ENCODE measurements at places on chromosomes 5 and 9.

GRCh38 chr5:131794586-131794985 is 2.2 kb downstream of the FNIP1 start:
- no peak for DNase-seq

- no peak for DNase-seq
Measured at GRCh38 chr5:74421377-74421776, 219.2 kb downstream of the ENC1 start.

DNA sequence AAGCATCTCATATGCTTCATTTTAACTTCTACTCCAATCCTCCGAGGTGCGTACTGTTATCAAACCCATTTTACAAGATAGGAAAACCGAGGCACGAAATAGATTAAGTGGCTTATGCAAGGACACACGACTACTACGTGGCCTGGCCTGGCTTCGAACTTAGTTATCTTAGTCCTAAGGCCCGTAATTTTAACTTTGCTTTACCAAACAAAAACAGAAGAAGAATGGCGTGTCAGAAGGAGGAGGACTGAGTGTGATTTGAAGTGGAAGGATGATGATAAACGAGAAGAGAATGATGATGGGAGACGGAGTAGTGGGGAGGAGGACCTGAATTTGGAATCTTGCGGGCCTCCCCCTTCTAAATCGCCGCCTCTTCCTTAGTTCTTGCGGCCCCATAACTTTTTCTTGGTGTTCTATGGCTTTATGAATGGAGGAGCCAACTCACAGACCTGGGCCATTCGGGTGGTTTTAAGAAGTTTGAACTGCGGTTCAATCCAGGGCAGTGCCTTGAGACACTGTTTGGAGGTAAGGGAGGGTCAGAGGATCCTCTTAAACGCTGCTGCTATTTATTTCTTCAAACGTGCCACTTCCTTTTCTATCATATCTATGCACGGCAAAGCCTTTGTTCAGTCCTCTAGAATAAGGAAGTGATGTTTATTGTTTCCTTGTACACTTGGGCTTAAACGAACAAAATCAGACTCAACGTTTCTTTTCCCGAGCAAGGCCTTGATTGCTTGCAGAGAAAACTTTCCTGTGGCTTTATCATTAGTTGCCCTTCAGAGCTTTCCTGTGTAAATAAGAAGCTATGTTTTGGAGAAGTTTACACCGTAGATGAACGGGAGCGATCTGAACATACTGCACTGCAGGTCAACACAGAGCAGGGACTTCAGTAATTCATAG is 795 bp downstream of the CNOT8 start:
- no peak for DNase-seq

DNA sequence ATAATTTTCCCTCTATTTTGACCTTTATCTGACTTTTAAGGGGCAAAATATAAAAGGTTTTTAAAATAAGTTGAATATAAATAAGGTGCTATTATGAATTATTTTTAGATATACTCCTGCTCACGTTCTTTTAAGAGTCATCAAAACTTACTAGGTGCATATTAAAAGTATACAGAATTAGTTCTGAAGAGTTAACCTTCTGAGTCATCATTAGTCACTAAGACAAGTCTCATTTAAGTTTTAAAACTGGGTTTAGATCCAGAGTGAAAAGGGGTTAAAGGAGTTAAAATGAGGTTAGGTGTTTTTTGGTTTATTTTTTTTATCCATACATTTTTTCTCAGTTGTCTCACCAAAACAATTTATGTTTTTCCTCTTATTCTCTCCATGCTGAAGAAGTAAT is 41.7 kb downstream of the SMIM15 start:
- no peak for DNase-seq

GRCh38 chr5:168114444-168115017 is 176.9 kb upstream of the WWC1 start:
- peak; percentile 66 for DNase-seq

GRCh38 chr5:95759005-95759404 is 27.9 kb downstream of the RHOBTB3 start:
- no peak for DNase-seq

- DNase-seq, result no peak
Measured at GRCh38 chr5:127754259-127754658, 51.1 kb downstream of the CCDC192 start.

- DNase-seq, result no peak
Measured at GRCh38 chr9:104951487-104951886, 23.5 kb upstream of the ABCA1 start.

DNA sequence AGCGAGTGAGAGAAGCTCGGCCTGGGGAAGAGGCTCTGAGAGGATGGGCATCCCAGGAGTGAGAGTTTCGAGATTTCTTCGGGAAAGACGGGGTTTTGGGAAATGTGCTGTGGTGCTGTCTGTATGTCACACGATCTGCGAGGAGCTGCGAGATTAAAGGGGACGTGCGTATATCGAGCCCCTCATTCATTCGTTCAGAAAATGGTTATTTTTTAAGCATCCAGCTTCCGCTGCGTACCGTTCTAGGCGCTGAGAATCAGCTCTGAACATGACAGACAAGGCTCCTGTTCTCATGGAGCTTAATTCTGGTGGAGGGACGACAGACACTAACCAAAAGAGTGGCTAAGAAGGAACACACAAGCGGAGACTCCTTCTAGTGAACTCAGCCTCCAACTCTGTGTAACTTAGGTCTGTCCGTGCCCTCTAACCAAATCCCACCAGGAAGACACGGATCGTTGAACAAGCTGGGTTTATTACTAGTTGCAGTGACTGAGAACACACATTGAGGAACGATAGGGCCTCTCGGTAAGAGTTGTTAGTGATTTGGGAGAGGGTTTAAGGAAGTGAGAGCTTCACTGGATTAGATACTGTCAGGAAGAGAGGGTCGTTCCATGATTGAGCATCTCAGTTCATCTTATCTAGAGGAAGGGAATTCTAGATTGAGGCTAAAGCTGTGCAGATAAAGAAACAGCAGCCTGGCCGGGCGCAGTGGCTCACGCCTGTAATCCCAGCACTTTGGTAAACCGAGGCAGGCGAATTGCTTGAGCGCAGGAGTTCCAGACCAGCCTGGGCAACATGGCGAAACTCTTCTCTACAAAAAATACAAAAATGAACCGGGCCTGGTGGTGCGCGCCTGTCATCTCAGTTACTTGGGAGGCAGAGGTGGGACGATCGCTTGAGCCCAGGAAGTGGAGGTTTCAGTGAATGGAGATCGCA is 1.0 kb upstream of the FBXW11 start:
- DNase-seq, result no peak

DNA sequence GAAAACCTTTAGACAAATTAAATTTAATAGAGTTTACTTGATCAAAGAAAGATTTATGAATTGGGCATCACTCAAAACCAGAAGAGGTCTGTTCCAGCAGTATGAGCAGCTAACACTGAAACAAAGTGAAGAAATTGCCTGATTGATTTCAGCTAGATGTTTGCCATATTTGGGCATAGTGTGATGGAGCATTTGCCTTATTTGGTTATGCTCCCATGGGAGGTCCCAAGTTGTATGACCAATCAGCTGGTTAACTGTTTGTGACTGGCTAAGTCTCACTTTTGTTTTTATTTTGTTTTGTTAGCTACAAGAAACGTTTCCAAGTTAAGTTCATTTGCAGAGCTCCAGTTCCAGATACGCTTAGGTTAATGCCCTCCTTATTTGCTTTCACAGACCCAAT is 53.3 kb upstream of the LMNB1 start:
- DNase-seq, result no peak

GRCh38 chr5:150116667-150117400 is 30.5 kb upstream of the CSF1R start:
- no peak for DNase-seq

GRCh38 chr9:127968700-127969383 is 11.9 kb downstream of the EEIG1 start:
- DNase-seq, result peak; percentile 90

DNA sequence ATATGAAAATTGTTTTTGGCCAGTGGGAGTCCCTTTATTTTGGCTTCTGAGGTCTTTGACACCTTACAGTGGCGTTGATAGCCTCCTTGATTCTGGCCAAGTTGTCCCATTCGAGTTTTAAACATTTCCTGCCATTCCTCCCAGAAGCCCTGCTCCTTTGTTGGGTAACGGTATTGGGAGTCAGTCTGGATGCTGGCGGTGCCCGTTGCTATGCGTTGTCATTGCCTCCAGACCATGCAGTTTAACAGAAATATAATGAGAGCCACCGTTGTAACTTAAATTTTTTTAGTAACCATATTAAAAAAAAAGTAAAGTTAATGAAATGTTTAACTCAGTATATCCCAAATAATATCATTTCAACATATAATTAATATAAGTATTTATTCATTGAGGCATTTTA is 35.0 kb downstream of the GALNT12 start:
- DNase-seq, result no peak

DNA sequence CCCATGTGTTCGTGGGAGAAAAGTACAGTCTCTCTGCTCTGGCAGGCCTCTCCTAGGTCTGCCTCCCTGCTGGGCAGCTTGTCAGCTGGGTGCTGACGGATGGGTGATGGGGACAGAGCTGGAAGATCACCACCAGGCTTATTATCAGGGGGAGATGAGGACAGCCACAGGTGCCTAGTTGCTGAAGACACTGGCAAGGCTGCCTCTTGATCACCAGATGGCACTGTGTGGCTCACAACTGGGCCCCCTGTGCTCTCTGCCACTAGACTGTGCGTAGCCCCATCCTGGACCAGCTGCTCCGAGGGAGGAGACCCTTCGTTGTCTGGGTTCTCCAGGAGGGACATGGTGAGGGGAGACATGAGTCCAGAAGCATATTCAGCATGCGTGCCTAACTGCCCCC is 73.0 kb downstream of the KIF24 start:
- DNase-seq, result no peak

GRCh38 chr5:58946230-58946629 is 363.4 kb downstream of the RAB3C start:
- DNase-seq, result no peak

GRCh38 chr5:84783003-84783402 is 398.3 kb upstream of the EDIL3 start:
- DNase-seq, result no peak

DNA sequence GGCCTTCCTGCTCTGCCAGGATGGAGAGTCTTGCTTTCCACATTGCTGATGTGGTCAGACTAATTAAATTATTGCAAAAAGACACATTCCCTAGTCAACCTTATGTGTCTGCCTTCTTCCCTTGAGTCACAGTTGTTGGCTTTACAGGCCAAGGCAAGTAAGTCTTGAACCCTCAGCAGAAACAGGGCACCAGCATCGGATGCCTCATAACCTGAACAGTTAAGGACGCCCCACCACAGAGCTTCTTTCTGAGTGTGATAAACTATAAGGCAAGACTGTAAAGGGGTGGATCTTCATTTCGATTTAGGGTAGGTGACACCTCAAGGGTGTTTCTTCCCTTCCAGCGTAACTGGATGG is 670 bp upstream of the KIF2A start:
- DNase-seq, result no peak

DNA sequence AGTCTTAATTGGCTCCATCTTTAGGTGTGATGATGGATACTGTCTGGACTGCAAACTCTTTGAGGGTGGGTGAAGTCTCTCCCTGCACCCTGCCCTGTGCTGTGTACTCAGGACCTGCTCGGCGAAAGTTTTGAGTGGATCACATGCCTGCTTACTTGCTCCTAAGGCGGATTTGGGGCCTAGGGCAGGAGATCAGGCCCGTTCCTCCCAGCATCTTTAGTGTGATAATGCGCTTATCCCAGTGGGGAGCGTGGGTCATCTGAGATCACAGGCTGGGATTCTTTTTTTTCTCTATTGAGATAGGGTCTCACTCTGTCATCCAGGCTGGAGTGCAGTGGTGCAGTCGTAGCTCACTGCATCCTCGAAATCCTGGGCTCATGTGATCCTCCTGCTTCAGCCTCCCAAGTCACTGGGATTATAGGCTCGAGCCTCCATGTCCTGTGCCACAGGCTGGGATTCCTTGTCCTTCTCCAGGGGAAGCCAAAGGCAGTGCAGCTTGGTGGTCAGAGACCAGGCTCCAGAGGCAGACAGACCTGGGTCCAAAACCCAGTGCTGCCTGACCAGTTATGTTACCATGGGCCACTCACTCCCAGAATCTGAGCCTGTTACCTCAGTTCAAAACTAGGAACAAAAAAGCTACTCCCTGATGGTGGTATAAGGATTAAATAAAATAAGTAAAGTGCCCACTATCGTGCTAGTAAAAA is 59.7 kb downstream of the ZNF618 start:
- no peak for DNase-seq

- peak; percentile 95 for DNase-seq
Measured at GRCh38 chr5:109688970-109689739, 572 bp upstream of the MAN2A1 start.

- no peak for DNase-seq
Measured at GRCh38 chr9:5562806-5563416, 52.6 kb downstream of the PDCD1LG2 start.

- DNase-seq, result peak; percentile 35
Measured at GRCh38 chr9:130448035-130448624, 3.4 kb downstream of the ASS1 start.

DNA sequence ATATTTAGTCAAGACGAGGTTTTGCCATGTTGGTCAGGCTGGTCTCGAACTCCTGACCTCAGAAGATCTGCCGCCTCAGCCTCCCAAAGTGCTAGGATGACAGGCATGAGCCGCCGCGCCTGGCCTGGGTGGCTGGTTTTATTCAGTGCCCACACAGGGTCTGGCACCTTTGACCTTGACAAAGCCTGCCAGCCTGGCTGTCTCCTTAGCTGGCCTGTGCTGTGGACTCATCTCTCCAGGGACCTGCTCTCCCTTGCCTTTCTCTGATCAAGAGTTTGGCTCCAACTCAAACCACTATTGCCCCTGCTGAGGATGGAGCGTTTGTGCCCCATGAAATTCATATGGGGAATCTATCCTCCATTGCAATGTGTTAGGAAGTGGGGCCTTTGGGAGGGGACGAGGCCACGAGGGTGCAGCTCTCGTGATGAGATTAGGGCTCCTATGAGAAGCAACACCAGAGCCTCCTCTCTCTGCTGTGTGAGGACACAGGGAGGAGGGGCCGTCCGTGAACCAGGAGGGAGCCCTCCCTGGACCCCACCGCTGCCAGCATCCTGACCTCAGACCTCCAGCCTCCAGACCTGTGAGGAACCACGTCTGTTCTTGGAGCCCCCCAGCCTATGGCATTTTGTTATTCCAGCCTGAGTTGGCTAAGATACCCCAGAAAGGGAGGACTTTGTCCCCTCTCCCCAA is 45.0 kb downstream of the MRPL36 start:
- DNase-seq, result no peak

DNA sequence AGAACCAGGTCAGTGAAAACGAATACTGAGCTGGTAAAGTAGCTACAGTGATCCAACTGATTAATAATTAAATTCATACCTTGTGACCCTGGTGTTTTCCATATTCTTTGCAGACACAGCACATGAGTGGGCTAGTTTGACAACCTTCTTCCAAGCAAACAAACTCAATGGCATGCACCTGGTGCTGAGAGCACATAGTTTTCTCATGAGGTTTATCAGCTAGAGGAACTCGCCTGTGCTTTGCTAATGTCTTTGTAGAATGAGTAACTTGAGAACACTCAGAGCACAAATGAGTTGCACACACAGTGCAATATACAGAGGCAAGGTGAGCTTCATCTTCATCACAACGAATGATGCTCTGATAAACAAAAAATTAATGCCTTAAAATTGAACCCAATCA is 12.6 kb downstream of the TRIM23 start:
- no peak for DNase-seq

DNA sequence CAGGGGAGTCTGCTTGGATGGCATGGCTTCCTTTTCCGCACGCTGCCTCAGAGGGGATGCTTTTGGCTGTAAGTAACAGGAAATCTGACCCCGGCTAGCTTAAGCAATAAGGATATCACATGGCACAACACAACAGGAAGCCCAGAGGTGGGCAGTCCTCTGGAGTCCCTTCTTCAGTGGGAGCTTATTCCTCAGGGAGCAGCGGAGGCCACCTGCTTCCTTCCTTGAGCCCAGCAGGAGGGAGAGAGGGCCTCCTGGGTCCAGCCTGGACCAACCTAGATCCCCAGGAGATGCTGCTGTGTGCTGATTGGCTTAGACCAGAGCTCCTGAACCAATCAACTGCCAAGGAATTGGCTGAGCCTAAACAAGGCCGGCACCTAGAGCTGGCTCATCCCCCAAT is 66.3 kb downstream of the C9orf50 start:
- DNase-seq, result no peak

Measured in AG08395 (cell line).